SK-N-MC (cell line): ENCODE measurements at places on chromosomes 5 and 9.

- no peak for DNase-seq
Observed at GRCh38 chr5:57437976-57438805, 44.4 kb downstream of the ACTBL2 start.

DNA sequence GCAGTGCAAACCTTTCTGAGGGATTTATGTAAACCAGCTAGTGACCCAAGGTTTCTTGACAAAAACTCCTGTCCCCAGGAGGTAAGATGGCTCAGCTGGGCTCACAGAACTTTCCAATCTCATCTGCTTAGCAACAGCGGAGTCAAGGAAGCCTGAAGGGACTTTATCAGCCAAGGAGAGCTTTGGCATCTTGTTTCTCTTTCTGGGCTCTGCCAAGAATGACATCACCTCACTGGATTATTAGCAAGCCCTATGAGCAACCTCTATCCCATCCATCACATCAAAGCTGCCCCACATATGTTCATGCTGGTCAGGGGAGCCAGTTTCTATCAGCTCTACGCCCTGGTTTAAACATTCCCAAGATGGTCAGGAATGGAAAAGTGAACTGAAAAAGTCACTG is 461.3 kb downstream of the ENC1 start:
- DNase-seq: no peak

GRCh38 chr5:129945028-129945427 is 40.8 kb downstream of the CHSY3 start:
- no peak for DNase-seq

DNA sequence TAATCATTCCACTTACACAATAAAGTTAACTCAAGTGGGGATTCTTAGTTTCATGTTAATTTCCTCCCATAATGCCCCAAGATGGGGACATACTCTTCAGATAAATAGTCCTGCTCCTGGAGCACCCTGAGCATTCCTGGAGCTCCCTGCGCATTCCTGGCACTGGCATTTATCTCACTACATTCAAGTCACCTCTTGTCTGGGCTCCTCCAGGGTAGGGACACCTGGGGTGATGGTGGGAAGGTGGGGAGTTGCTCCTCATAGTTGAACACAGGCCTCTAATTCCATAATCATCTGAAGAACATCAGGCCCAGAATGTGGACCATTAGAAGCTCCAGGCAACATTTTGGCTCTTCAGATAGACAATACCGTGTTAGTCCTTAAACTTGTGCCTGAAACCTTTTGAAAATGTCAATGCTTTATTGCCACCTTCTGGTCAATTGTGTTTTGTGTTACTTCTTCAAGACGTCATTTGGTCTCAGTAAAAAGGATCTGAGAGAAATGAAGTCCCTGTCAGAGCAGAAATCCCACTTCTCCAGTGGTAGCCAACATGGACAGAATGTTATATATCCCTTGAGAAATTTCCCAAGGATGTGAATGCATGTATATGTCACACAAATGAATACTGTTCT is 14.2 kb upstream of the AGGF1 start:
- DNase-seq: no peak

- no peak for DNase-seq
Observed at GRCh38 chr5:1359713-1360112, 14.8 kb upstream of the CLPTM1L start.

DNA sequence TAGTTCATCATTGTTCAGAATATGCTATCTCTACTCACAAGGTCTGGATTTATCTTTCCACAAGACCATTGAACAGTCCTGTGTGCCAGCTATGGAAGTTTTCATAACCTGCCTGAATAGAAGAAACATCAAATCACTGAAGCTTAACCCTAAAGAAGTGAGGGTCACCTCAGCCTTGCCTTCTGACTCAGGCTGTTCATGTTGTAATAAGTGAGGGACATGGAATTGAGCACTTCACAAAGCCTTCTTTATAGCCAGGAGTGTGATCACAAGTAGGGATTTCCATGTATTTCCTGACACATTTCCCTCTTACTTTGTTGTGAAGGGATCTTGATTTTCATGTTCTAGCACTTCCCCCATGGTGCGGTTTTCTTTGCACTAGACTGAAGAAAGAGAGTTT is 577.5 kb upstream of the WWC1 start:
- no peak for DNase-seq
